Tibial nerve (tissue), 4 donors: ENCODE measurements at places on chromosomes 5 and 9.

- no peak for DNase-seq
Measured at GRCh38 chr5:80747922-80748321, 93.1 kb upstream of the DHFR start.

- DNase-seq: no peak
Measured at GRCh38 chr9:90007516-90008440, 403.0 kb downstream of the GADD45G start.

GRCh38 chr5:460273-460625 lies 17.3 kb downstream of the EXOC3 start:
- DNase-seq: no peak

DNA sequence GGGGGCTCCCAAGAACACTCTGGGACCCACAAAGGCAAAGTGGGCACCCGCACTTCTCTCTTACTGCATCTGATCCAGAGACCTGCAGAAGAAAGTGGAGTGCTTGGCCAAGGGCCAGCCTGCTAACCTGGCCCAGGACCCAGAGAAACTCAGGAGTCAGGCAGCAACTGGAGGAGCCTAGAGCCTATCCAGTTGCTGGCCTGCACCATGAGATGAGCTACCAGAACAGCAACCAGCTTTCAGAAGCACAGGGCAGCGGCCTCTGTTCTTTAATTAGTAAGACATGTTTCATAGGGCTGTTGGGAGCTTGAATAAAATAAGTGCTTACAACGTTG lies 298.3 kb downstream of the GADD45G start:
- DNase-seq: no peak

- DNase-seq: no peak
Measured at GRCh38 chr5:10091701-10092100, 158.0 kb downstream of the ATPSCKMT start.

DNA sequence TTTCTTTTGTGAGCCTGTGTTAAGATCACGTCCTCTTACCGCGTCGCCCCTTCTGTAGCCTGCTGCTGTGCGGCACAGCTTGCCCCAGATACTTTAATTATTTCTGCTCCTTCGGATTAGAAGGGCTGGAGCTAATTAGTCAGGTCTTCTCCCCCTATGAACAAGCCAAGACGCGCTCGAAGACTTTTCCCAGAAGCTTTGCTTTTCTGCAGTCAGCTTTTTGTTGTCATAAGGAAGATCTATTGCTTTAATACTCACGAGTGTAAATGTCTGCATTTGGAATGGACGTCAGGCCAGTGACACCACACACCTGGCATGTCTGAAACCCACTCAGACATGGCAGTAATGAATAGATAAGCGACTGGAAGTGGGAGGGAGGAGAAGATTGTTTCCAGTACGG lies 37.0 kb downstream of the PRUNE2 start:
- no peak for DNase-seq

GRCh38 chr9:124419832-124420489 lies 4.7 kb upstream of the PSMB7 start:
- DNase-seq: no peak

DNA sequence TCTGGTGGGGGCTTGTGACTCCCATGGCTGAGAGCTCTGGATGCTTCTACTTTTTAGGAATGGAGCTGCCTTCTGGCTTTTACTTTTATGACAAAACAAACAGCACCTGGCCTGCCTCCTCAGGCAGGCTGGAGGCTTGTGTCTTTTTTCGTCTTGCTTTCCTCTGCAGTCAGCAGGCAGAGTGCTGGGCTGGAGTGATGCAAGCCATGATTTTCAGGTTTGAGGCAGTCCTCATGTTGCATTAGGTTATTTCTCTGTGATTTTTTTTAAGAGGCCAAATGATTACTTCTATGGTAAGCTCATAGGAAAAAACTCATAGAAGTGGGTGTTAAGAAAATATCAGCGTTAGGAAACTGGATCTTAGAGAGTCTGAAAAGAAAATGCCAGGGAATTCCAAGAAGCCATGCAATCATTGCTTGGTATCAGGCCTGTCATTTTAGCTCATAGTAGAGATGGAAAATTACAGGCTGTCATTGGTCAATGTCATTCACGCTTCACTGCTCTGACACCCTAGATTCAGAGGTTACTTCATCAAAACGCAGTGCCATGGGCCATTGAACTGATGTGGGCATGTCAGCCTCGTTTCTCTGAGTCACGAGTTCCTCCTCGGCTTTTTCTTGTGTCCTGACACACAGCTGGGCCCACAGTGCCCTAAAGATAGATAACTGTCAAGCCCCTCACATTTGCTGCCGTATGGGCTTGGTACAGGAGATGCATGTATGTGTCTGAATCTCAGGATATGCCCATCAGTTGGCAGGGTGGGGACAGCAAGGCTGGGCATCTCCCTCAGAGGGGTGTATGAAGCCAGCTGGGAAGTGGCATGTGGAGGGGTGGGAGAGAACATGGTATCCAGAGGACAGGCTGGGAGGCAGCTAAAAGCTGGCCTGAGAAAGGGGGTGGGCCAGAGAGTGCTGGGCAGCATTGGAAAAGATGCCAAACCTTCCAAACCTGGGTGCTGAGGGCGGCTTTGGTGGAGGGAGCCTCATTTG lies 151.8 kb downstream of the HSPA4 start:
- no peak for DNase-seq

DNA sequence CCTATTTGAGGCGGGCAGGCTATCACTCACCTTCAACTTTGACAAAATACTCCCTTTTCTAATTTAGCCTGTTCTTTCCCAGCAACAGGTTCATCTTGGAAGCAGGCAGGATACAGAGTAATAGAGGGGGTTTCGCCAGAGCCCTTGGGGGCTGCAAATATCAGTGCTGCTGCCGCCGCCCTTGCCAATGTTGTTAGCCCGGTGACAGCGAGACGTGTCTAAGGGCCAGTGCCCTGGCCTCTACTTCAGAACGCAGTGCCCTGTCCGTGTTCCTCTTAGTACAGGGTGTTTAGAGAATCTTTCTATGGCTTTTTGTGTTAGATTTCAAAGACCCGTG lies 703 bp downstream of the FAM120AOS start:
- no peak for DNase-seq

DNA sequence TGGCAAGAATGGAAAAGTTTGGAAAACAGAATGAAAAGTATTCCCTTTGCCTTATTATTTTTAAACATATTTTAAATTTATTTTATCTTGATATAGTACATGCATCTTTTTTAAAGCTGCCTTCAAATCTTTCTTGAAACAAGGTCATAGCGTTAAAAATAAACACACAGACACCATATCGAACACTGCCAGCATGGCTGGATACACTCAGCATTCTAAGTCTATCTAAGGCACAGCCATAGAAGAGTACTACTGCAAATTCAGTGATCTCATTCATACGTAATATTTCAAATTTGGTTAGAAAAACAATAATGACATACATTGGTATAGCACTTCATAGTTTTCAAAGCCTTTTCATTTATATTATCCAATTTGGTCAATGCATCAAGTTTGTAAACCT lies 57.5 kb downstream of the EPB41L4B start:
- DNase-seq: no peak

DNA sequence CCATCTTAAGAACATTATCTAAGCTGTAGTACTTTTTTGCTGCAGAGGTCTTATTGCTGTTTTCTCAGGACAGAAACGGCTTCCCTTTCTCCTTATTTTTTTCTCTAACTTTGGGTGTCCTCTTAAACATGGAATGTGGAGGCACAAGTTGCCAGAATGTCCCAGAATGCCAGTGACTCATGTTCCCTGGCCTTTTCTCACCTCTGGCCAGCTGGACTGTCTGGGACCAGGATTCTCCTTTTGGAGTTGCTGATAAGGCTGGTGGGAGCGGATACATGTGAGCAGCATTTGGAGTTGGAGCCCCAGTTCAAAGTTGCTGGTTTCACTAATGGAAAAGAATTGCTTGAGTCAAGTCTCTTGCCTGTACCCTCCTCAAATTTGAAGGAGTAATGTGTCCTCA lies 112.8 kb downstream of the ARHGAP26 start:
- no peak for DNase-seq

DNA sequence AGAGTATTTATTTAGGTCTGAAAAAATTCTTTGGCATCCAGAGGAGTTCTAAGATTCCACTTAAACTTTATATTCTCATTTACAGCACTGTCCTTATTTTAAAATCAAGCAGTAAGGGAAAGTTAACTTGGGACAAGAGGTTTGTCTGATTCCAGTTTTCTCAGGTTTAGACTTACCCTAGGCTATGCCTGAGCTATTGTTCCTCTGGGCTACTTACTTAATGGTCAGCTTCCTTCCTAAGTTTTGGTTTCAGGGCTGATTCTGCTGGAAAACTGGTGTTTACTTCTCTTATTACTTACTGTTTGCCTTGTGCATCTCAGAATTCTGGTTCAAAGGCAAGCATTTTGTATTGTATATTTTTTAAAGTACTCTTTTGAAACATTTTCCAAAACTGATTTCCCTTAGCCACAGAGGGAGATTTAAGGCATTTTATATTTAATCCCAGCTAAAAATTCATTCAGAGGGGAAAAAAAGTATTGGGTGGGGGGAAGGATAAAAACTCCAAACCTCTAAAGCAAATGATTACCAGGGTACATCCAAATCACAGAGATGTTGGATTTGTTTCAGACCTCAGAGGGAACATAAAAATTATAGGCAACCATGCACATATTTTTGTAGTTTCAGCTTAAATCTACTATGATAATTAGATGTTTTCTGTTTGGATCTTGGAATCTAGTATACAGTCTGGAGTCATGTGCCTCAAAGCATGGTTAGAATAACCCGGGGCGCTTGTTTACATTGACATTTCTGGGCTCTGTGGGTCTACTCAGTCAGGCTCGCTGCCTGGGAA lies 290.0 kb downstream of the ARHGAP26 start:
- DNase-seq: no peak

- DNase-seq: no peak
Measured at GRCh38 chr9:76651119-76651705, 113.0 kb upstream of the PCA3 start.

DNA sequence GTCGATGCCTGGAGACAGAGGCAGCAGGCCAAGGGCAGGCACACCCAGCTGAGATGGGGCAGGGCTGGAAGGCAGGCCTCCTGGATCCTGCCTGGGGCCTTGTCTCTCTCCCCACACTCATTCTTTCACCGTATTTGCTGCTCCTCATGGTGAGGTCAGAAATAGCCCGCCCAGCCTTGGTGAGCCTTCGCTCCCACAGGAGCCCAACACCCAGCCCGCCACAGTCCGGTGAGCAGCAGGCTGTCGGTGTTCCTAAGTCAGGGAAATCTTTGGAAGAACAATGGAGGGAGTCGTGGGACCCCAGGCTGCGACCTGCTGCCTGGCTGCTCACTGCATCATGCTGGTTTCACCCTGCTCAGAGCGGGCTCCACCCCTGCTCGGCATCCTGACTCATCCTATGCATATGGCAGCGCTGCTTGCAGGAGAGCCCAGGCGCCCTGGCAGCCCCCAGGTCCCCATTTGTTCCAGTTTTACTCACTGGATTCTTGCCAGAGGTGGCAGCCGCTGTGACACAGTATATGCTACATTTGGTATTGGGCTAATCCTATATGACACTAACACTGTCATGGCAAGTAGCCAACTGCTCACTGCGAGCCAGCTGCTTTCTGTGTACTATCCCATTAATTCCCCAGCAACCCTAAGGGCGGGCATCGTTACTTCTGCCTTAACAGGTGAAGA lies 53.2 kb upstream of the NCS1 start:
- no peak for DNase-seq

DNA sequence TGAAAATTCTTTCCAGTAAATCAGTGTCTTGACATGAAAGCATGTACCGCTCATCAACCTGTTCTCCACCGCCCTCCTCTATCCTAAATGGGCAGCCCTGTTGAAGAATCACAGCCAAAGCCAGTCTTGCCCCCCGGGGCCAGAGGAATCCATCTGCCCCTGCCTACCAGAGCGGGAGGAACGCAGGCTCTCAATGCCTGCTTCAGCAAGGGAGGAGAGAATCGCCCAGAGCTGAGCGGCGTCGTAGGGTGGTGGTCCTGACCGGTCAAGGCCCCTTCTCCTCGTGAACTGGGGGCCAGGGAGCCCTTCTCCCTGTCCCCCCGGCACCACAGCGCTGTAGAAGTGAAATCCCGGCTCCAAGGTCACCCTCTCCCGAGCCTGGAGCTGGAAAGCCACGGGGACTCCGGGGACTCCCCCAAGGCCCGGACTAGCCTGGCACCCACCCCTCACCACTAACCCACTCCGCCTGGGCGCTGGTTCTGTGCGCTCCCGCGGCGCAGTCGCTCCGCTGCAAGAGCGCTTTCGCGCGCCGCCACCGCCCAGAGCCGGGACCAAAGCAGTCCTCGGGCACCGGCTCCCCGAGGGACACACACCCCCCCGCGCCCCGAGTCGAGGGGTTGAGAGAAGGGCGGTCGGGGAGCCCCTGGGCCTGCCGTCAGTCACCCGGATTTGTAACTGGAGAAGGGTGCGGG lies 718 bp upstream of the TMEM215 start:
- no peak for DNase-seq

- no peak for DNase-seq
Measured at GRCh38 chr5:133661389-133661788, 49.0 kb upstream of the FSTL4 start.
